ENCODE measurements at places on chromosomes 6 and 20.

DNA sequence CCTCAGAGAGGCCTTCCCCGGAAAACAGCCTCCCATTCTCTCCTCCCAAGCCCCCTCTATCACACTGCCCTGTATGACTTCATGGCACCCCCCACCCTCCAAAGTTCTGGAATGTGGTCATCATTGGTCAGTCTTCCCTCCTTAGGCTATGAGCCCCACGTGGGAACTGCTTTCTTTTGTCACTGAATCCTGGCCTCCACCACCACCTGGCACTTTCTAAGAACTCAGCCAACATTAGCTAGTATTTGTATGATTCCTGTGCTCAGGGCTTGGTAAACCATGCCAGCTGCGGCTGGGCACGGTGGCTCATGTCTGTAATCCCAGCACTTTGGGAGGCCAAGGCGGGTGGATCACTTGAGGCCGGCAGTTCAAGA is 8.4 kb upstream of the E2F1 start:
- DNase-seq: no peak

DNA sequence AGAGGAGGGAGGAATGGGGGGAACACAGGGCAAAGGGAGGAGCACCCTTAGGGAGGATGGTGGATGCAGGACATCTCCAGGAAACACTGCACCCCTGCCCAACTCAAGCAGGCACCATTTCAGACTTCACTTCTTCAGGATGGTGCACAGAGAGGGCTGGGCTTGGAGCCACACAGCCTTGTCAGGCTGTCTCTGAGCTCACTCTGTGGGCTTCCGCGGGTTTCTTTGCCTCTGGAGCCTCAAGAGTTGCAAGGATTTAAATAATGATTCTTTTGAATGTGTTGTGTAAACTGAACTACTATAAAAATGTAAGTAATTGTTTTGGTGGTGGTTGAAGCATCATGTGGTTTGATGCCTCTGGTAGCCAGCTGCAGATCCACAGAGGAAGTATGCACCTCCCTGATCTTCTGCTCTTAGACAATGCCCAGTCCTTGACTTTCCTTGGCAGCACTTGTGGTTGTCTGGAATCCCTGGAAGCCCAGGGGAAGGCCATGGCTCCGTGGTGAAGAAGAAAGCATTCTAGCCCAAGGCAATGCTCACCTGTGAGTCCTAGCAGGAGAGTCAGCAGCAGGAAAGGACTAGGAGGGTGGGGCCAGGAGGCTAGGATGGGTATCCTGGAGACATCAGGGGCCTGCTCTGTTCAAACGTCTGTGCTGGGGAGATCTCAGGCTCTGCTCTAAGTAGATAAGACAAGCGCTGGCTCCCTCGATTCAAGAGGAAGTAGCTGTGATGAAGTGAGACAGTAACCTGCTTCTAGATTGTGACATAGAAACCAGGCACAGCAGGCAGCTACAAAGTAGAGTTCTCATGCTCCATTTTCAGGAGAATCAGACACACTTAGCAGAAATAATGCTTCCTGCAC is 50.2 kb upstream of the SIRPG start:
- DNase-seq: no peak

DNA sequence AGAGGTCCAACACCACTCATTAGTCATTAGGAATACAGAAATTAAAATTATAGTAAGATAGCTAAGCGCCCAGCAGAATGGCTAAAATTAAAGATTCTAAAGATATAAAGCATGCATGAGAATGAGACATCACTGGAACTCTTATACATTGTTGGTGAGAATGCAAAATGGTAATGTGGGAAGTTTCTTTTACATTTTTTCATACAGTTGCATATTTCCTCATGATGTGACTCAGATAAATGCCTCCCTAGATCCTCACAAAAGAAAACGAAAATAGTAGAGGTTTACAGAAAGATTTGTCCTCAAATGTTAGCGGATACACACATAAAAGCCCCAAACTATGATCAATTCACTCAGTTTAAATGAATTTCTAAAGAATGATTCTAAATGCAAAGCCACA is 633.7 kb upstream of the GJE1 start:
- no peak for DNase-seq

- no peak for DNase-seq
These were observed 117.2 kb downstream of the BANF2 start for GRCh38 chr20:17816804-17817587.

DNA sequence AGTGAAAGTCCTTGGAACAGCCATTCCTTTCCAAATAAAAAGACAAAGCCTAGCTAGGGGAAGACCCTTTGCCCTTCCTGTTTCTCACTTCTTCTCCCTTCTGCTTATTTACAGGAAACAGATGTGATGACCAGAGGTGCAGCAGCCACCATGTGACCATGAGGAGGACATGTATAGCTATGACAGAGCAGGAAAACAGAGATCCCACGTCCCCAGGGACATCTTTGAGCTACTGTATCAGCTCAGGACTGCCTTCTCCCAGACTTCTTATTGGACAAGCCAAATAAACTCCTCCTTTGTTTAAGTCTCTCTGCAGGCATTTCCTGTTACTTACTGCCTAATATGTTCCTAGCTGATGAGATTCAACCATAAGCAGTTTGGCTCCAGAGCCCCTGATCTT is 133.1 kb upstream of the MLN start:
- no peak for DNase-seq
